ENCODE measurements at places on chromosomes 4 and X. TPM values are rescaled to one million over a fixed set of nuclear protein-coding genes. Genes with fewer than 3 reads are reported as not detected.

SLC9B1 gene
- total RNA-seq = 5.7 TPM

PASD1 gene
- not detected for total RNA-seq

STOX2 gene
- total RNA-seq = 35.1 TPM

PAGE4 gene
- total RNA-seq = not detected

CYP2U1 gene
- total RNA-seq = 11.4 TPM

SSX4 gene
- total RNA-seq = not detected

UBQLN2 gene
- total RNA-seq = 19.6 TPM

THAP6 gene
- total RNA-seq = 13.0 TPM

F8A2 gene
- total RNA-seq = not detected

AKAP14 gene
- total RNA-seq = not detected

VCX2 gene
- total RNA-seq = not detected

ATRX gene
- 229 TPM for total RNA-seq

S100G gene
- not detected for total RNA-seq

GABRE gene
- total RNA-seq = 0.82 TPM

AKAP4 gene
- not detected for total RNA-seq

ARR3 gene
- not detected for total RNA-seq

OPN1MW2 gene
- not detected for total RNA-seq

MAGEB1 gene
- total RNA-seq = not detected

CXCL5 gene
- not detected for total RNA-seq

FAM9B gene
- total RNA-seq = not detected

PPP2R2C gene
- 46.9 TPM for total RNA-seq

CXorf49B gene
- not detected for total RNA-seq

FRG2 gene
- total RNA-seq = not detected

COL25A1 gene
- 14.7 TPM for total RNA-seq

ZNF630 gene
- 8.6 TPM for total RNA-seq

BCORL1 gene
- 2.0 TPM for total RNA-seq

ANXA3 gene
- total RNA-seq = 5.7 TPM

CTAG1B gene
- total RNA-seq = not detected

SRPK3 gene
- under 0.01 TPM for total RNA-seq

CT45A7 gene
- not detected for total RNA-seq

P2RY4 gene
- total RNA-seq = not detected

APOOL gene
- 5.3 TPM for total RNA-seq

XAGE1A gene
- total RNA-seq = not detected

TNMD gene
- not detected for total RNA-seq

CENPI gene
- total RNA-seq = 7.7 TPM

SSX1 gene
- not detected for total RNA-seq

ANXA10 gene
- total RNA-seq = not detected

HTRA3 gene
- 0.82 TPM for total RNA-seq

MAGEC2 gene
- total RNA-seq = not detected

SYTL5 gene
- total RNA-seq = 4.9 TPM

TMEM47 gene
- total RNA-seq = 42.4 TPM

ANOS1 gene
- total RNA-seq = 23.2 TPM

FDCSP gene
- total RNA-seq = not detected

Measured in frontal cortex (tissue), 4 donors.